Right renal pelvis (tissue), 4 donors: ENCODE measurements at places on chromosomes 7 and 10. TPM values are rescaled to one million over a fixed set of nuclear protein-coding genes. Genes with fewer than 3 reads are reported as not detected.

DNA sequence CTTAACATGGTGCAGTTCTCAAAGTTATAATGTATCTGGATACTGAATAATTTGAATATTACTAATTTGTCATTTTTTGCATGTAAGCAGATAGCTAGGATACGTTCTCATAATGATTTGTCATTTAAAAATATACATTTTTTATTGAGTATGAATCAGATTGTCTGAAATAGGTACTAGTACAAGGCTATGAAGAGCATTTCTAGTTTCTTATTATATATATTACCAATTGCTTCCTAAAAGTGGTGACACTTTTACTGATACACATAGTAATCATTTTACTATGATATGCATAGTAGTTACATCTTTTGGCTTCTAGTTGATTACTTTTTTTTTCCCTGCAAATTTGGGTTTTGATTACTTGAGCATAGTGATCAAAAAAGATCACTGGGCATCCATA is 26.4 kb downstream of the RAB18 start:
- no peak for DNase-seq

DNA sequence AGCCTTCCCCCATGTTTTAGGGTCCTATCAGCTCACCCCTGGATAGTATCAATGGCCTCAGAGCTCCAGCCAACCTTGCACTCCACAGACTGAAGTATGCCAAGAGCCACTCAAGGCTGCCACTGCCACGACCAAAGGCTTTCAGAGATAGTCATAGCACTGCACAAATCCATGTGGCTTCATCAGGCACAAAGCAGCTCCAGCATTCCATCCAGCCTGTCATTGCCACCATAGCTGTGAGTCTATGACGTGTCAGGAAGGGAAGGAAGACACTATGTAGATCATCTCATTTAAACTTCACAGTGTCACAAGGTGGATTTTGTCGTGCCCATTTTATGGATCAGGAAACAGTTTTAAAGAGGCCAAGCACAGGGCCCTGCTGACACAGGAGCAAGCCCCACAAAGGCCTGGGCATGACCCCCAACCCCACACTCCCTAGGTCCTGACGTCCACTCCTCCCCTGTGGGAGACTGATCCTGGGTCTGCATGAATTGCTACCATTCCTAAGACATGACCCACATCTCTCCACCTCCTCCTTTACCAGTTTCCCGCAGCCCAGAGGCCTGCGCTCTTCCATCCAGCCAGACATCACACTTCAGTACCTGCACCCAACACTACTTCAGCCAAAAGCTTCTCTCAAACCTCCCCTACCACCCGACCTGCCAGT is 119.4 kb downstream of the DIP2C start:
- no peak for DNase-seq

DNA sequence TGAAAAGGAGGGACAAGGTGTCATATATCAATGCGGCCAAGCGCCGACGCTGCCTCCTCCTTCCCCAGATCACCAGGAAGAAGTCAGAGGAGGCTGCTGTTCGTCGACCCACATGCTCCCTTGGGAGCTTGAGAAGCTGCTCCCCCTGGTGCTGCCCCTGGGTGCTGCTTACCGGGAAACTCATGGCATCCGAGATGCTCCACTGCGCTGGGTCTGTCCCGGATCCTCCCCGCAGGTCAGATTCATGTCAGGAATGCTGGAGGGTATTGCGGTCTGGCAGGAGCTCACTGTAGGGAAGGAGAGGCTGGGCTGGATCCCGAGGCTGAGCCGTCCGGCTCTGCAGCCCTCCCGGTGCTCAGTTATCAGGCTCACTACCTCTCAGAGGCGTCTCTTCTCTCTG is 123.7 kb upstream of the FAM20C start:
- DNase-seq: no peak

The OPN1SW gene
- 1.5 TPM for polyA plus RNA-seq

DNA sequence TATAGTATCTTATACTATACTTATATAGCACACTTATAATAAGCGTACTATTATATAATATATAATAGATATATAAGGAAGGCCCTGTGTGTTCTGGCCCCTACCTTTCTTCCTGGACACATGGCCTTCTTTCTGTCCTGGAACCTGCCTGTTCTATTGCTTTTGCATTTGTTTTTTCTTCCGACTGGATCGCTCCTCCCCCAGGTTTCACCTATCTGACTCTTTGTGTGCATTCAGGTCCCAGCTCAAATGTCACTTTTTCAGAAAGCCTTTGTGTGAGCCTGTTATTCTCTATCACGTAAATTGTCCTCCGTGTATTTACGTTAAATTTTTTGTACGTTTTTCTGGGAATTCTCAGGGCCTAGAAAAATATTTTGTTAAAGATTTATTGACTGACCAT is 2.9 kb upstream of the TRIM8 start:
- no peak for DNase-seq

DNA sequence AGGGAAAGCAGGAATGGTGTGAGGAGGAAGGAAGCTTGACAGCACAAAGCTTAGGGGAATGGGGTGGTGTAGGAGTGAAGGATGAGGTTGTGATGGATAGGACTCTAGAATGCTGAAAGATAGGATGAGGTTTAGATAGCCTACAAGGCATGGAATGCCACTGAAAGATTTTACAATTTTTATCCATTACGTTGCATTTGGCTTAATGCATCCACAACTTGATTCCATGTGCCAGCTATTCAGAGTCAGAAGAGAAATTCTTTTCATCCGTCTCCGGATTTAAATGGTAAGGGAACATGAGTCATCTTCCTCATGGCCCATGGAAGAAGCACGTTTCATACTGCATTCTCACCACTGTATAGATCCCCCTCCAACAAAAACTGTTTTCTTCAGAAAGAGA is 212.4 kb upstream of the BMPER start:
- no peak for DNase-seq

GRCh38 chr10:67783606-67784294 is 54.2 kb downstream of the DNAJC12 start:
- DNase-seq: no peak

DNA sequence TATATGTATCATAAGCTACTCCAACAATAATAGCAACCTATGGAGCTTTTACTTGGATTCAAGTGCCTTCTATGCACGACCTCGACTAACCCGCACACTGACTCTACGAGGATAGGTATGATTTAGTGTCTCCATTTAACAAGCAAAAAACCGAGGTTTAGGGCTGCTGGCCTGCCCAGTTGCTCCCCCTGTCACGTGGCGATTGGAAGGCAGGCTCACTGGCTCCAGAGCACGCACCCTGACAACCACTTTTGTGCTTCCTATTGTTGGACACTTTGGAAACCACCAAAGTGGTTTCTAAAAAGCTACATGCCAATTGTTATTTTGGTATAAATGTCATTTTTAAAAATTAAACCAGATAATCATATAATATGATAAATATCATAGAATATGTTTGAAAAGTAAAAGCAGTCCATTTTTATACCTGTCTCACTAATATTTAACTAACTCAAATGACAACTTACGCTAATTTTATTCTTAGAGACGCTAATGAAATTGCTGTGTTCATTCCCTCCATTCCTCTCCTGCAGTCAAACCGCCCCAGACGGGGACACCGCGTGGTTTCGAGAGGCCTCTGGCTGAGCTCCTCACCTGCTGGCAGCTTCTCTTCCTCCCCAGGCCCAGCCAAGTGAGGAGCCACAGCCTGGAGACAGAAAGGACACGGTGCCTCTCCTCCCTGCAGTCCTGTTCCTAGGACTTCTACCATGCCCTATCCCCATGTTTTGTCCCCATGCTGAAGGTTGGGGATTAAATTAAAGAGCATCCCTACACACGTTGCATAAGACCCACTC is 22.2 kb upstream of the RHEB start:
- no peak for DNase-seq

DNA sequence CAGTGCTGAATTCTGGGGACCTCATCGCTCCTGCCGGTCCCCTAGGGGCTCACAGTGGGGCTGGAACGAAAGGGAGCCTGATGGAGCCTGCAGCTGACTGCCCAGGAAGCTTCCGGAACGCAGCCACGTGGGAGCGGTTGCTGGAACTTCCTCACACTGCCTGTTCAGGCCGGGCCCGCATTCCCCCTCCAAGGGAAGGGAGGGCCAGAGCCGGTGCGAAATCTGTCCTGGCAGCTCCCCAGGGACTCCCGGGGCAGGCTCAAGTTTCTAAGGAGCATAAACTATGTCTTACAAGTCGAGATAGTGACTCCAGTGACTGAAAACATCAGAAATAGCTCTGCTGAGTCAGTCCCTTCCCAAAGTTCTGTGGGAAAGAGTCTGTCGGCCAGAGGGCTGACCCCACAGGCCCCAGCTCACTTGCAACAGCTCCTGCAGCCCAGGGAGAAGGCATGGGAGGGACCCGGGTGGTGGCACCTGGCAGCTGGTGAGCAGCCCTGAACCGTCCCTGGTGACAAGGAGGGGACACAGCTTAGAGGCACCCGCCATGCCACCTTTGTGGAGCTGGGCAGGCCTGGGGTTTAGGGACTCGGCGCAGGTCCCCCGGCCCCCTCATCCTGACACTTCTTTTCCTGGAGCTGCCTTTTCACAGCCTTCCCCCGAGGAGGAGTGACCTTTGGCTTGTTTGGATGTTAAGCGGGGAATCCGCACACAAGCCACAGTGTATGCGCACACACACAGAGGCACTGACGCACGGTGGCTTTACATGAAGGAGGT is 47.6 kb downstream of the PDGFA start:
- no peak for DNase-seq

DNA sequence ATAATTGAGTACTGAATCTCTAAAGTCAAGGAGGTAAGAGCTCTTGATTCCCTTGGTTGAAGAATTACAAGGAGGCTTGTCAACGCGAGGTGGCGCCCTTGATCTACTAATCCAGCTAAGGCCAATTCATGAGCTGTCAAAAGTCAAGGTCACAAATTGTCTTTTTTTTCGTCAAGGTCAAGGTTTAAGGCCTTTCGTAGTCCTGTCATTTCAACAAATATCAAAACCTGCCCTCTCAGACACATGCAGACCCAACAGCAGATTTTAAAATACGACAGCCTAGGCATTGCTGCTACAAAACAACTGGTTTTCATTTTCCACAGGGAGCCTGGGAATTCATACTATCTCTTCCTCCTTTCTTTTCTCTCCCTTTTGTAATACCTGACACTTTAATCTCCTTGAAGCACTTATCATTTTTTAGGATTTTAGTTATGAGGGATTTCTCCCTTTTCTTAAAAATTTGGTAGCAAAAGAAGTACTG is 3.6 kb downstream of the HOXA13 start:
- no peak for DNase-seq

The GLI3 gene
- 17.3 TPM for polyA plus RNA-seq

DNA sequence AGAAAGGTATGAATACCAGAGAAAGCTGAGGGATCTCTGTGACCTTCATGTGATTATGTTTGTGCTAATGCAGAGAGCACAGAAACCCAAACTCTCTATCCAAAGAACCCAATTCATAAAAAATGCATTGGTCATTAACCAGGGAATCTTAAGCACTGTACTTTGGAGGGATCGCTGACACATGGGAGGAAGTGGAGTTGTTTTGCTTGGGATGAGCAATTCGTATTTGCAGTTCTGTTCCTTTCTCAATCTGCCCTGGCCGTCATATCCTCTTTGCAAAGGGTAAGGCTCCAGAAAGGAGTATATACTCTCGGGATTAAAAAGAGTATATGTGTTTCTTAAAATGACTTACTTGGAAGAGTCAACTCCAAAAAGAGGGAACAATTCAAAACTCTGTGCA is 221.3 kb downstream of the POU6F2 start:
- no peak for DNase-seq

The AKR1C2 gene
- 11.4 TPM for polyA plus RNA-seq

The PILRA gene
- 4.2 TPM for polyA plus RNA-seq

- DNase-seq: no peak
Observed at GRCh38 chr7:15085366-15085765, 182.8 kb upstream of the DGKB start.

DNA sequence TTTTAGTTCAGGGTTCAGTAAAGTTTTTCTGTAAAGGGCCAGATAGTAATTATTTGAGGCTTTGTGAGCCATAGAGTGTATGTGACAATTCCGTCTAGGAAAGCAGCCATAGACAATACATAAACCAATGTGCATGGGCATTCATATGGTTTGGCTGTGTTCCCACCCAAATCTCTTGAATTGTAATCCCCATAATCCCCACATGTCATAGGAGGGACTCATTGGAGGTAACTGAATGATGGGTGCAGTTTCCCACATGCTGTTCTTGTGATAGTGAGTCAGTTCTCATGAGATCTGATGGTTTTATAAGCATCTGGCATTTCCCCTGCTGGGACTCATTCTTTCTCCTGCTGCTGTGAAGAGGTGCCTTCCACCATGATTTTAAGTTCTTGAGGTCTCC is 29.9 kb downstream of the SEC61G start:
- DNase-seq: no peak

The SMKR1 gene
- polyA plus RNA-seq: 3.5 TPM

The ITGA8 gene
- polyA plus RNA-seq: 50.5 TPM

- DNase-seq: no peak
Observed at GRCh38 chr10:29229258-29229705, 59.6 kb upstream of the LYZL1 start.

The CD36 gene
- 35.0 TPM for polyA plus RNA-seq

- DNase-seq: no peak
Observed at GRCh38 chr10:30018496-30018895, 40.9 kb downstream of the JCAD start.

The HPSE2 gene
- polyA plus RNA-seq: 1.5 TPM

The TCAF2 gene
- polyA plus RNA-seq: 2.4 TPM

The ZNF479 gene
- not detected for polyA plus RNA-seq

GRCh38 chr7:158602905-158603772 is 15.5 kb upstream of the PTPRN2 start:
- no peak for DNase-seq

GRCh38 chr7:30790356-30790755 is 19.1 kb downstream of the MINDY4 start:
- no peak for DNase-seq

The FAM24B gene
- polyA plus RNA-seq: 5.4 TPM

DNA sequence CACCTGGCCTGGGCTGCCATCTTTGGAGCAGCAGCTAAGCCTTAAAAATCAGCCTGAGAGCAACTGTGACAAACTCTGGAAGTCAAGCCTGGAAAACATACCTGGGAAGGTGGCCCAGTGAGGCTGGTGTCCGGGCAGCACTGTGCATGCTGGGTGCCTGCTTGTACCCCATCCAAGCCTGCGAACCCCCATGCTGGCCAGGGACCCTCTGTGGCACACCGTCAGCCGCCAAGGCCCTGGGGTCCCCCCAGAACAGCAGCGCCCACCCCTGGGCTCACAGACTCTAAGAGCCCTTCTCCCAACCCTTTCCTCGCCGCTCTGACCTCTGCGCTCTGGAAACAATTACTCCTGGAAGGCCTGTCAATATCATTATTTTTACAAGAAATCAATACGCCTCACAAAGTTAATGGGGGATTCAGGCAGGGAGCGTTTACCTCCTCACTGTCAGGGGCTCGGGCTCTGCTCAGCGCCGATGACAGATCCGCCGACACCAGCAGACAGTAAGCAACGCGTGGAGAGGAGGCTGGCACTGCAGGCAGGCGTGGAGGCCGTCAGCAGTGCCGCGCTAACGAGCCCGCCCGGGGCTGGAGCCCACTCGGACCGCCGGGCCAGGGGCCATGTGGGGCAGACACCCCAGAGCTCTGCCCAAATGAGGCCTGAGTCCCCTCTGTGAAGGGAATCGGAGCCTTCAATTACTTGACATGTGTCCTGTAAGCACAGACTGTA is 54.4 kb downstream of the EBF3 start:
- DNase-seq: no peak

GRCh38 chr10:32731527-32731926 is 226.5 kb downstream of the ITGB1 start:
- no peak for DNase-seq

- no peak for DNase-seq
Observed at GRCh38 chr7:103307503-103308231, 10.4 kb downstream of the PMPCB start.

The STRIP2 gene
- 3.0 TPM for polyA plus RNA-seq
